ENCODE measurements at places on chromosomes 7 and 10. TPM values are rescaled to one million over a fixed set of nuclear protein-coding genes. Genes with fewer than 3 reads are reported as not detected.
A peak's percentile ranks its signal among the peaks of the same experiment; 100 is the strongest.

DNA sequence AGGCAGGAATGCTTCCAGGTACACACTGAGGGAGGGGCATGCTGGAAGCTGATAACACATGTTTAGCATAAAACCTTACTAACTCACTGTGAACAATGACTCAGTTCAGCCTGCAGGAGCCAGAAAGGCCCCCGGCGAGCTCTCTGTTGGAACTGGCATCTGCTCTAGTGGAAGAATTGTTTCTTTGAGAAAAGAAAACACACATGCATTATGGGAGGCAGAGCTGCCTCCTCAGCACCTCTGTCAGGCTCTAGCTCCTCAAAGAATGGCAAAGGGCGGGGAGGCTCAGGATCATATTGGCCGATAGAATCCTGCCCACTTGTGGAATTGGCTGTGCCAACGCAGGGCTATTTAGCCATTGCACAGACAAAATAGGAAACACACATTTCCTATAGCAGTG is 338.3 kb downstream of the CXCL12 start:
- peak; percentile 40 for DNase-seq
- no peaks in the 10 kb centered on the region for H3K4me1 ChIP-seq
- no peak overlapping the region for H3K4me3 ChIP-seq
- no peaks in the 10 kb centered on the region for H3K27me3 ChIP-seq

DNA sequence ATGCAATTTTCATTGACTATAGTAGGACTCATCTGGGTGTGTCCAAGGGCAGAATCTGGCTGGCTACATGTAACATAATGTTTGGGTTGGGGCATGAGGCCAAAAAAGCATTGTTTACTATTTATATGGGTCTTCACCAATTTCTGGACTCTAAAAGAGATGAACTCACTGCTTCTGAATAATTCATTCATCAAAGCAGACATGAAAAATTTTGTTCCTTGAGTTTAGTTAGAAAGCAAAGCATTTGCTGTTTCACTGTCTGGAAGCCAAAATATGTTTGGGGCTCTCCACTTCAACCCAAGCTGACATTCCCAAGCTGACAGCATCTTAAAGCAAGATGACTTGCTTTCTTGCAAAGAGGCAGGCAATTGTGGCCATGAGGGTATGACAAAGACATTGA is 670.6 kb downstream of the SUGCT start:
- H3K4me3 ChIP-seq, result no peak overlapping the region
- no peak for DNase-seq
- H3K4me1 ChIP-seq, result no peaks in the 10 kb centered on the region

SUGCT gene
- 2.3 TPM for total RNA-seq

DNA sequence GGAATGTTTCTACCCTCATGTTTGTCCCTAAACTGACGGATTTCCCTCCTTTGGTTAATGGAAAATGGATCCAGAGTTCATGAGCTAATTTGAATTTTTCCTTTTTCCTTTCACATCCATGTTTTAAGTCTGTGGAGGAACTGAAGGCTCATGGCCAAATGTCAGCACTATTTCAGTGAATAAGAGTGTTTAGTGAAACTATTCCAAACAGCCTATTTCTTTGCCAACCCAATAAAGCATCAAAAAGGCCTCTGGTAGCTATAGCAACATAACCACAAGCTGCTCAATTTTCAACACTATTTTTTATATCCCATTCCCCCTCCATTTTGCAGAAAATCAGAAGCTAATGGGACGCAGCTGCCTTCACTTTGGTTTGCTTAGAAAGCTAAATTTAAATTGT is 1454.1 kb downstream of the GATA3 start:
- no peaks in the 10 kb centered on the region for H3K36me3 ChIP-seq
- DNase-seq, result no peak
- H3K27me3 ChIP-seq, result no peaks in the 10 kb centered on the region
- no peak overlapping the region for H3K4me3 ChIP-seq
- H3K27ac ChIP-seq, result no peak overlapping the region
- no peaks in the 10 kb centered on the region for H3K4me1 ChIP-seq

GDF10 gene
- 2.0 TPM for total RNA-seq

- H3K27me3 ChIP-seq, result no peaks in the 10 kb centered on the region
- no peak overlapping the region for H3K27ac ChIP-seq
- no peak overlapping the region for H3K4me3 ChIP-seq
- H3K36me3 ChIP-seq, result no peaks in the 10 kb centered on the region
- H3K4me1 ChIP-seq, result no peaks in the 10 kb centered on the region
Observed at GRCh38 chr10:22894714-22895113, 33.1 kb upstream of the ARMC3 start.

DNA sequence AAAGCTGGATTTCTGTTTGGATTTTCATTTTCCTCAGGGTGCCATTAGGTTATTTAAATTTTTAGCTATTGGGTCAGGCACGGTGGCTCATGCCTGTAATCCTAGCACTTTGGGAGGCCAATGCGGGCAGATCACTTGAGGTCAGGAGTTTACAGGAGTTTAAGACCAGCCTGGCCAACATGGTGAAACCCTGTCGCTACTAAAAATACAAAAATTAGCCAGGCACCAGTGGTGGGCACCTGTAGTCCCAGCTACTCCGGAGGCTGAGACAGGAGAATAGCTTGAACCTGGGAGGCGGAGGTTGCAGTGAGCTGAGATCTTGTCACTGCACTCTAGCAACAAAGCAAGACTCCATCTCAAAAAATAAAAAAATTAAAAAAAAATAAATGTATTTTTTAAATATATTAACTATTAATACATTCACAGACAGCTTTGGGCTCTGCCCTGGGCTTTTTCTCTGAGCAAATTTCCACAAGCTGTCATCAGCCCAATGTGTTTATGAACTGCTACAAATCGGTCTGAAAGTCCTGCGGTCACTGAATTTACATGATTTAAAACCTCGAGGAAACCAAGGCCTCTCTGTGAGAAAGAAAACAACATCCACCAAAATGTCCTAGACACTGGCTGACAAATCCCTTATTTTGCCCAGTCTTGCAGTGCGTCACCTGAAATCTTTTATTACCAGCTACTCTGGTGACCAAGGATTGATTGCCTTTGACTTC is 19.2 kb upstream of the PLEKHS1 start:
- no peaks in the 10 kb centered on the region for H3K27me3 ChIP-seq
- H3K4me1 ChIP-seq, result no peaks in the 10 kb centered on the region
- H3K36me3 ChIP-seq, result peaks cover 5% of the 10 kb centered on the region
- no peak for DNase-seq
- H3K4me3 ChIP-seq, result no peak overlapping the region
- H3K27ac ChIP-seq, result no peak overlapping the region

DNA sequence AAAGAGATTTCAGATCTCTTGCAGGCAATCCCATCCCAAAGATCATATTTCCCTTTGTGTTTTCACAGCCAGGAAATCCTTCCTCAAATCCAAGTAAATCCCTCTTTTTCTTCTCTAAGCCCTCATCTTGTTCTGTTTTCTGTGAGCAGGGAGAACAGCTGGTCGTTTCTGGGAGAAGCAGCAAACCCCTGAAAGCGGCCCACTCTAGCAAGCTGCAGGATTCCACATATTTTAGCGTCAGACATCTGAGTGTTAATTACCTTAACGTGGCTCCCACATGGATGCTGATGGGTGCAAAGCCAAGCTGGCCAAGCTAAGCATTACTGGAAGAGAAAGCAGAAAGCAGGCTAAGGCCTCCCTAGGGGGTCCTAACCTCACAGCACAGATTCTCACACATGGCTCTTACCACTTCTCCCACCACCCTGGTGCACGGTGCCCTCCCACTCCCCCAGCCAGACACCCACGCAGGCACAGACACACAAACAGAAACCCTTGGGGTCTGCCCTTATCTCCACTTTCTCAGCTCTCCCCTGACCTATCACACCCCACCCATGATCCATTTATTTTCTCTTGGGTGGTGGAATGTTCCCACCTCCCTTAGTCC is 551.0 kb upstream of the AUTS2 start:
- no peak for DNase-seq
- H3K4me1 ChIP-seq, result no peaks in the 10 kb centered on the region
- no peaks in the 10 kb centered on the region for H3K27me3 ChIP-seq
- no peaks in the 10 kb centered on the region for H3K36me3 ChIP-seq
- no peak overlapping the region for H3K4me3 ChIP-seq

GRCh38 chr7:1071731-1072254 is 16.1 kb upstream of the GPER1 start:
- H3K27ac ChIP-seq, result no peak overlapping the region
- no peak overlapping the region for H3K4me3 ChIP-seq
- H3K36me3 ChIP-seq, result no peaks in the 10 kb centered on the region
- no peaks in the 10 kb centered on the region for H3K27me3 ChIP-seq
- DNase-seq, result no peak
- H3K4me1 ChIP-seq, result no peaks in the 10 kb centered on the region

- H3K4me1 ChIP-seq, result no peaks in the 10 kb centered on the region
- no peak overlapping the region for H3K4me3 ChIP-seq
- no peaks in the 10 kb centered on the region for H3K27me3 ChIP-seq
- no peaks in the 10 kb centered on the region for H3K36me3 ChIP-seq
- H3K27ac ChIP-seq, result no peak overlapping the region
Observed at GRCh38 chr7:93933156-93933555, 11.6 kb downstream of the GNG11 start.

- H3K27me3 ChIP-seq, result peaks cover 5% of the 10 kb centered on the region
- no peak for DNase-seq
Observed at GRCh38 chr7:128166603-128167041, 74.5 kb upstream of the LEP start.

GRCh38 chr10:121681997-121682687 is 83.9 kb upstream of the FGFR2 start:
- DNase-seq, result no peak
- H3K27me3 ChIP-seq, result peaks cover 4% of the 10 kb centered on the region
- no peaks in the 10 kb centered on the region for H3K36me3 ChIP-seq
- H3K27ac ChIP-seq, result peak overlapping the region; percentile 61
- H3K4me3 ChIP-seq, result peak overlapping the region; percentile 11
- H3K4me1 ChIP-seq, result no peaks in the 10 kb centered on the region

NANOS1 gene
- 6.4 TPM for total RNA-seq

DNA sequence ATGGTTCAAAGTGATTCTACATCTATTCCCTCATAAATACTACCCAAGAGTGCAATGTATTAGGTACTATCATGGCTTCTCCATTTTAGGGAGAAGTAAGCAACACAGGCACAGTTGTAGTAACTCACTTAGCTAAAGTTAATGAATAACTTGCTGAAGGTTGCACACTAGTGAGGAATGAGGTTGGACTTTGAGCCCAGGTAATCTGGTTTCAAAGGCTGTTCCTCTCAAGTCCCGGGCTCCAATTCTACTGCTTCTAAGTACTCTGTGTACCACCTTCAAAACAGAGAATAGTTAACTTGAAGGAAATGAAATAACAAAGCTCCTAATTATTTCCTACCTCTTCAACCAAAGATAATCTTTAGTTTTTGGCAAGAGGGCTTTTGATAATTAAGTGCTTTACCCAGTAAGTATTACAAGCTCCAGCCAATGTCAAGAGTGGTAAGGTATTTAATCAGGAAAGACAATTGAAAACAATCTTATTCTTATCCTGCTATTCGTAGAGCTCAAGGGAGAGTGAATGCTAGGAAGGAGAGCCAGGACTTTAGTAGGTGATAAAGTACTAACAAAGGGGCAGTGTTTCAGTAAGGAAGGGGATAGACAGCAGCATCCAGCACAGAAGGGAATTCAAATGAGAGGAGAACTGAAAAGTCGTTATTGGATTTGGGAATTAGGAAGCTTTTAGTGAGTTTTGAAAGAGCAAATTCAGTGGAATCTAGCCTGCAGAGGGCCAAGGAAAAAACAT is 158.2 kb upstream of the PTPRZ1 start:
- no peaks in the 10 kb centered on the region for H3K27me3 ChIP-seq
- no peak overlapping the region for H3K4me3 ChIP-seq
- DNase-seq, result no peak
- H3K4me1 ChIP-seq, result no peaks in the 10 kb centered on the region
- H3K36me3 ChIP-seq, result no peaks in the 10 kb centered on the region

GRCh38 chr7:45387837-45388236 is 186.3 kb upstream of the ADCY1 start:
- no peaks in the 10 kb centered on the region for H3K27me3 ChIP-seq
- no peak overlapping the region for H3K27ac ChIP-seq
- no peaks in the 10 kb centered on the region for H3K36me3 ChIP-seq
- no peak for DNase-seq
- H3K4me3 ChIP-seq, result no peak overlapping the region

GRCh38 chr10:32031920-32032319 is 24.3 kb downstream of the KIF5B start:
- no peaks in the 10 kb centered on the region for H3K4me1 ChIP-seq
- no peak for DNase-seq
- H3K4me3 ChIP-seq, result no peak overlapping the region
- H3K27ac ChIP-seq, result no peak overlapping the region
- peaks cover 10% of the 10 kb centered on the region for H3K36me3 ChIP-seq

DNA sequence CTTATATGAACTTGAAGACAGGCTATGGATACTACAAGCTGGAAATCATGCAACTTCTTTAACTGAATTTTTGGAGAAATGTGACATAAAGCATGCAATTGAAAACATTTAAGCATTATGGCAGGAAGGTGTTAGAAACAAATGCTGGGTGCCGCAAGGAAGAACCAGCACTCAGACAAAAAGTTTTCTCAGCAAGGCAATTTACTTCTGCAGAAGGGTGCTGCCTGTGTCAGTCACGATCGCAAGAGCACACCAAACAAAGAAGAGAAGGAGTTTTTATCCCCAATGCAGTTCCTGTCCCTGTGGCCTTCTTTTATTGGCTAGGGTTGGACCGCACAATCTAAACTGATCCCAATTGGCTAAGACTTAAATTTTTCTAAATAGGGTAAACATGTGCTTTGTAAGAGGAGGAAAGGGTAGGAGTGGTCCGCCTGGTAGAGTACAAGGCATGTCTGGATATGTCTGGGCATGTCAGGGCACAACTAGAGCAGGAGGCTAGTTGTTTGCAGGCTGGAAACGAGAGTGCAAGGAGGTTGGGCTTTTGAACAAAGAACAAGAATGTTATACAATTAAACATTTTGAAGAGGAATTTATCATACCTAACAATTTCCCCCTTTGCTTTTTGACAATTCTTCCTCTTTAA is 109.6 kb upstream of the FAM3C start:
- peak overlapping the region; percentile 60 for H3K27ac ChIP-seq
- H3K27me3 ChIP-seq, result no peaks in the 10 kb centered on the region
- no peaks in the 10 kb centered on the region for H3K36me3 ChIP-seq
- no peak for DNase-seq

SLC26A3 gene
- not detected for total RNA-seq

TDRD1 gene
- total RNA-seq, result under 0.01 TPM

LCOR gene
- total RNA-seq, result 35.7 TPM

GRCh38 chr7:89966067-89966664 is 188.1 kb upstream of the STEAP1 start:
- no peak overlapping the region for H3K27ac ChIP-seq
- H3K36me3 ChIP-seq, result no peaks in the 10 kb centered on the region
- no peak for DNase-seq
- no peak overlapping the region for H3K4me3 ChIP-seq

LARP4B gene
- 68.5 TPM for total RNA-seq

TMEM229A gene
- total RNA-seq, result not detected

- no peaks in the 10 kb centered on the region for H3K36me3 ChIP-seq
- no peaks in the 10 kb centered on the region for H3K27me3 ChIP-seq
- DNase-seq, result no peak
Observed at GRCh38 chr7:90250601-90251303, 5.8 kb downstream of the CFAP69 start.

TMEM130 gene
- 0.88 TPM for total RNA-seq
